ENCODE measurements at places on chromosomes 11 and 22.

DNA sequence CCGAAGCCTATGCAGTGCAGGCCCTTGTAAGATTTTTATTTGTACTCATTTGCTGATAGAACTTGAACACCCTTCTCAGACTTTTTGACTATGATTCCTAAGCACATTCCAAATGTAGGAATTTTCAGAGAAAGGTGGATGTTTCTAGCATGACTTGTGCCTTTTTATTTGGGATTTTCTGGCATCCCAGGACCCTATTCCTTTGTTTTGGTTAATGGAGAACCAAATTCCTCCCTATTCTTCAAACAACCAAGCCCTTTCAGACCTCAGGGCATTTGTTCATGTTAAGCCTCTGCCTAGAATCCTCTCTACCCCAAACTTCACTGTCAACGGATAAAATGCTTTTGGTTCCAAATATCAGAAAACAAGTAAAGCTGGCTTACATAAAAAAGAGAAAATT lies 371.1 kb downstream of the DDX10 start:
- no peak for DNase-seq

GRCh38 chr22:37905534-37906363 lies at the start of gene MICALL1:
MICALL1 (plus strand) TSS chr22:37906297; CDS start chr22:37906423, 126 bp downstream.
- no peak for DNase-seq

- DNase-seq: no peak
These were observed 49.3 kb upstream of the PARVG start for GRCh38 chr22:44131412-44131811.

DNA sequence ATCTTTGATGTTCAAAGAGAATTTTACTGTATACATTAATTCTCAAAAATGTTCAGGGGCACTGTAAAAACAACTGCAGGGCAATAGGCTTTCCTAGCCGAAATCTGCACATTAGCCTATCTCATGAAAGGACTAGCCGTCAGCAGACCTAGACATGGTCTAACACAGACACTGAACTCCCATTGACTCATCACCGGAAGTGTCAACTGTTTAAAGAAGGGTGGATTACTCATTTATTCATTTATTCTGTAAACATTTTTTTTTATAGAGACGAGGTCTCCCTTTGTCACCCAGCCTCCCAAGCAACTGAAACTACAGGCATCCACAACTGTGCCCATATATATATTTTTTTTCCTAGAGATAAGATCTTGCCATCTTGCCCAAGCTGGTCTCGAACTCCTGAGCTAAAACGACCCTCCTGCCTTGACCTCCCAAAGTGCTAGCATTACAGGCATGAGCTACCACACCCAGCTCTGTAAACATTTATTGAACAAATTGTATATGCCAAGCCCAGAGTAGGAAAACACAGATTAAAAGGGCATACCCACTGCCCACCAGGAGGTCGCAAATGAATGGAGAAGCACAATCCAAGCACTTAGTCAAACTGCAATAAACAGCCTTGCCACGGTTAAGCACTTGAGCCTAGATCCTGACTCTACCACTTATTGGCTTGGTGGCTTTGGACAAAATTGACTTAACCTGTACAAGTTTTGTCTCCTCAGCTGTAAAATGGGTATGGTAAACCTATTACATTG lies 26.6 kb downstream of the RAB30 start:
- DNase-seq: no peak

DNA sequence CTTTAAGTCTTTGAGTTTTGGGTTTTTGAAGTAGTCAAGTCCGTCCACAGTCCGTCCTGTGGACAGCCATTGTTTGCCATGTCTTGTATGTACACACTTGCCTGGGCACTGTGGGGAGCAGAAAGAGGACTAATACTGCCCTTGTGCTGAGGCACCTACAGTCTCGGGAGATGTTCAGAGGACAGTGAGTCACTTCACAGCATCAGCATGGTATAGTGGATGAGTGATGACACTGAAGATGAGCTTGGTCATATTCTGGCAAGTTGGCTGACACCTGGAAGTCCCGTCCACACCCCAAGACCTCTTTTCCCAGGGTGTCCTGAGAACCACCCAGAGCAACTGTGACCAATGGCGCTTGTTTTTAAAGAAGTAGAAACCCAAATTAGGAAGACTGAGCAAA lies 29.2 kb downstream of the NF2 start:
- no peak for DNase-seq

DNA sequence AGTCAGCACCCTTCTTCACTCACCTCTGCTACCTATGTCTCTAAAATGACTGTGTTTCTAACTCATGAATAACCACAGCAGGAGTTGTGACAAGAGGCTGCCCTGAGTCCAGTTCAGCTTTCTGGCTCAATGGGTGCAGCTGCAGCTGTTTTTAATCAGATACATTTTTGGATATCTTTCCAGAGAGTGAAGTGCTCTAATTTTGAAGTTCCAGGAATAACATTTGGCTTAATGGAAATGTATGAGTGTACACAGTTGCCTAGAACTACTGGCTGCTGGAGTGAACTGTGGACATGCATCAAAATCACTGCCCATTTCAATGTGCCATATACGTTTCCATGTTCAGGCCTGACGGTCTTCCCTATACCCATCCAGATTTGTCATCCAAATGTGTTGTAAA lies 769.5 kb upstream of the ANO3 start:
- DNase-seq: no peak

DNA sequence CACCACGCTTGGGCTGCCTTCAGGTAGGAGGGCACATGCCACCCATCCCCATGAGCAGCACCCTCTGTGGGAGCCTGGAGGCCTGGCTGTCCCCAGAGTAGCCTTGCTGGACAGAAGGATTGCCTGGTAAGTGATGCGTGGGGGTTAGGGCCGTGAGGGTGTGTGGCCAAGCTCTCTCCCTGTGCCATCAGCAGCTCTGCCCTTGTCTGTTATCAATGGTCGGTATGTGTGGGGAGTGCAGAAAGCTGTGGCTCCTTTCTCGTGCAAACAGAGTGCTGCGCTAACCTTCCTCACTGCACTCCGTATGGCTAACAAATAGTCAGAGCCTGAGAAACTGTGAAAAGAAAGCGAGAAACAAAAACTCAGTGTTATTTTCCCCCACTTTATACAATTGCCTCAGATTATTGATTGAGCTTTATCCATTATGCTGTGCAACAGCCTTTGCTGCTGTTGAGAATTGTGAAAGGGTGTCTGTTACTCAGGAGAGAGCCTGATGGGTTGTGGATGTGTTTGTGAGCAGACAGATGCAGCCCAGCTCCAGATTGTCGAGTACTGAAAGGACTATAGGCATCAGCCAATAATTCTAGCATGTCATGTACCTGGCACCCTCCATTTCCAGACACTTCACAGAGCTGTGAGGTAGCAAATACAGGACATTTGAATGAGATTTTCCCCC lies 432.2 kb downstream of the NTM start:
- DNase-seq: no peak

DNA sequence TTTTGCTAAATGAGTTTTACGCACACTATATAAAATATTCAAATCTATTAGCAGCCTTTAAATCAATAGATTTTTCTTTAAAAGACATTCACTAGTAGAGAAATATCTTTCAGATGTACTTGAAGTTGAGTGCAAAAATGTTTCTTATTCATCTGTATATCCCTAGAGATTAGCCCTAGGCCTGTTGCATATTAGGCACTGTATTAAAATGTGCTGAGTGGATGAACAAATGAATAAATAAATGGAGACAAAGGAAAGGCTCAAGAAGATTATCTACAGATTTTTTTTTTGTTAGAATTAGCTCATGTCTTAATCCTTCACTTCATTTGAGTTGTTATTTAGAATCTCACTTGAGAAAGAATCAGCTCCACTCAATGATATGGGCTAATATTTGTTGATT lies 12.0 kb upstream of the MMP13 start:
- DNase-seq: no peak

- no peak for DNase-seq
These were observed 8.1 kb downstream of the RCOR2 start for GRCh38 chr11:63908631-63909401.

GRCh38 chr11:695538-696248 lies at the start of gene TMEM80:
TMEM80 (plus strand) TSS chr11:695816; CDS start chr11:695828, 12 bp downstream.
- DNase-seq: peak; percentile 77

DNA sequence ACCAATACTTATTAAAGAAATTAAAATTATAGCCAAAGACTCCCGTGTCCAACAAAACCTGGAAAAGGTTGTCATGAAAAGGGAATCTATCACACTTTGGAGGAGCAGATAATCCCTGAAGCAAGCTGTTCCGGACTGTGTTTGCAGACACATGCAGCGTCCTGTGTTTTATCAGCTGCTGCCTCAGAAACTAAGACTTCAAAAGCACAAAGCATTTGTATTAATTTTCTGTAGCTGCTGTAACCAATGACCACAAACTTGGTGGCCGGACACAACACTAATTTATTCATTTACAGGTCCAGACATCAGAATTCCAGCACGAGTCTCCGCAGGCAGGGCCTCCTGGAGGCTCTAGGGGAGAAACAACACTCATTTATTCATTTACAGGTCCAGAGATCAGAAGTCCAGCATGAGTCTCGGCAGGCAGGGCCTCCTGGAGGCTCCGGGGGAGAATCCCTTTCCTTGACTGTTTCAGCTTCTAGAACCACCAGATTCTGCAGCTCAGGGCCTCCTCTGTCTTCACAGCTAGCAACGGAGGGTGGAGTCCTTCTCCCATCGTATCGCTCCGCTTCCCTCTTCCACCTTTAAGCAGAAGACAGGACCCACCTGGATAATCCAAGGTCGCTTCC lies 465.3 kb downstream of the BRD1 start:
- no peak for DNase-seq

GRCh38 chr22:28822930-28823551 lies 22.7 kb upstream of the XBP1 start:
- DNase-seq: no peak

DNA sequence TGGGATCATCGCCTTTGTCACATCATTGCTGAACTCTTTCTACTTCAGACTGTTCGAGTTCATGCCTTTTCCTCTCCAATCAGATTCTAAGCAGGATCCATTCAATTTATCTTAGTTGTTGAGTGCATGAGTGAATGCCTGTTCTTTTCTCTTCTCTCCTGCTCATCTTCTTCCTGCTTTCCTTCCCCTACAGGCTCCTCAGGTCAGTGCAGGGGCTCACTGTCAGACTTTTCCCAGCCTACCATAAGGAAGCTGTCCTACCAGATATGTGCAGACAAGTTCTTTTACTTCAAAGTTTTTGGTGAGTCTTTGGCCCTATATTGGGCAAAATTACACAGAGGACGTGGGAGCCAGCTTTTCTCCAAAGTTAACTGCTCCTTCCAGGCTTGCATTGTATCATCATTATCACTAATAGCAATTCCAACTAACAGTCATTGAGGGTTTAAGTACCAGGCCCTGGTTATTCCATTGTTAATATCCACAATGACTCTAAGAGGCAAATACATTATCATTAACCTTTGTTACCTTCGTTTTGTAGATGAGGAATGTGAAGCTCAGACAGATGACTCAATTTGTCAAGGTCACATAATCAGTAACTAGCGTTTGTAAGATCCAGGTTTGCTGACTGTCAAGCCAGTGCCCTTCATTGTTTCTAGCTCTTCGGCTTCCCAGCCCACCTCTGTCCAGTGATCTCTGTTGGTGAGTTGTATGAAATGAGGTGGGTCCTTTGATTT lies 30.4 kb downstream of the OR6Q1 start:
- DNase-seq: no peak

GRCh38 chr11:20112291-20113148 lies 47.8 kb downstream of the DBX1 start:
- no peak for DNase-seq

DNA sequence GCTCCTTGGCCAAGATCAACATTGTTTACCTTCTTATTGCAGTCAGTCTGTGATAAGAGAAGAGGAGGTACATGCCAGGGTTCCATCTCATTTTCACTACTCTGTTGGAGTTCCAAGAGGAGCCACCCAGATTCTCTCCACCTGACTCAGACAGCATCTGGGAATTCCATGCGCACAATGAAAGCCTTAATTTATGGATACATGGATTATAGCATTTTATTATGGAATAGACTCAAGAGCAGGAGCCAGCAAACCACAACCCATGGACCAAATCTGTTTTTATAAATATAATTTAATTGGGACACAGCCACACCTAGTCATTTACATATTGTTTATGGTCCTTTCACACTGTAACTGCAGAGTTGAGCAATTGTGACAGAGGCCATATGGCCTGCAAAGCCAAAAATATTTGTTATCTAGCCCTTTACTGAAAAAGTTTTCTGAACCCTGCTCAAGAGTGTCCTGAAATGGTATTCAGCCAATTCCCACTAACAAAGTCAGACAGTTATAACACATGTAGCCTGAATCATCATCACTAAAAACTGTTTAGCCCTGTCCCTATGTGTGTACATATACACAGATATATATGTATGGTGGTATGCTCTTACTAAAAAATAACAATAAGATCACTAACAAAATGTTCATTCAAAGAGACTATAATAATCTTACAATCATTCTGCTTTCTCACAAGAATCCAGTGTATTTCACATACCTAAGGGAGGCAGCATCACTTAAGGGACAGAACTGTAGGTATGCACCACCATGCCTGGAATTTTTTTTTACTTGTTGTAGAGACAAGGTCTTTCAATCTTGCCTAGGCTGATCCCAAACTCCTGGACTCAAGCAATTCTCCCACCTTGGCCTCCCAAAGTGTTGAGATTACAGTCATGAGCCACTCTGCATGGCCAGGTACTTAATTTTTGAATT lies 104.5 kb upstream of the TEAD1 start:
- DNase-seq: no peak

DNA sequence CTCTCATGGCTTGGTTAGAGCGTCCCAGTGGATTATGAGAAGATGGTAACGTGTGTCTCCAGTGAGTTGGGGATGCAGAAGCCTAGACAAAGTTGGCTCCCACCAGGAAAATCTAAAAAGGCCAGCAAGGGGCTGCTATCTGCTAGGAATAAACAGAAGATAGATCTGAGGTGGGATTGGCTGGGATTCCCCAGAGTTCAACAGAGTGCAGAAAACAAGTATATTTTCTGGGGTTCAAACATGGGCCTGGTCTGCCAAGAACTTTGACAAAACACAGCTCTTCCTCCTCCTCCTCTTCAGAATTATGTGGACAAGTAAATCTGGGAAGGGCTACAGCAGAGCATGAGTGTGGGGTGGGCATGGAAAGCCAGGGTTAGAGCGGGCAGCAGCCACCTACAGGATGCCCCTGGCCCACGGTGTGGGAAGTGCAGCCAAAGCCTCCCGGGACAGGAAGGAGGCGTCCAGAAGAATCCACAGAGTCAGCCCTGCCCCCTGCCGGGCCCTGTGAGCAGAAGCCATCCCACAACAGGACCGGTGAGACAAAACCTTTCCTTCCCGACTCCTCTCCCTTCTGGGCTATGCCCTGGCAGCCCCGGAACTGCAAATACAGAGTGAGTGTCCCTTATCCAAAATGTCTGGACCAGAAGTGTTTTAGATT lies 67.1 kb downstream of the CD82 start:
- no peak for DNase-seq

DNA sequence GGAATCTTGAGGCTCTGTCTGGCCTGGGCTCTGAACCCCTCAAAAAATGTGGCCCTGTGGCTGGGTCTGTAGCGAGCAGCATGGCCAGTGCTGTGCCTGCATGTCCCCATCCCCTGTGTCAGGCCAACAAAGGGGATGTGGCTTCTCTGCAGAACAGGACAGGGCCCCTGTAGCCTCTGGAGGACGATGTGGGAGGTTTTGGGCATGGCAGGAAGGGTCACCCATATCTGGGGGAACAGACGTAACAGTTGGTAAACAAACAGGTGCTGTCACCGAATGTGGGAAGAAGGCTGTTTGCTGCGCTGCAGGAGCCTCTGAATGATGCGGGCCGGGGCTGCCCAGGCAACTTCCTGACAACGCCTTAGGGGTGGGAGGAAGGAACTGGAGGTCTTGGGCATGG lies 35.0 kb downstream of the LRP5 start:
- DNase-seq: no peak

Measured in activated T-cell treated with anti-CD3 and anti-CD28 coated beads for 4 hours (primary cell).